Breast epithelium (tissue), 4 donors: ENCODE measurements at places on chromosomes 1 and 21.

- H3K36me3 ChIP-seq = no peaks in the 10 kb centered on the region
- peak overlapping the region; percentile 29 for H3K27ac ChIP-seq
Measured at GRCh38 chr1:223230161-223230881, 87.3 kb upstream of the TLR5 start.

GRCh38 chr1:162384116-162384515 is 2.6 kb downstream of the C1orf226 start:
- no peaks in the 10 kb centered on the region for H3K4me1 ChIP-seq
- no peak for DNase-seq
- H3K27me3 ChIP-seq = no peaks in the 10 kb centered on the region
- no peak overlapping the region for H3K4me3 ChIP-seq

DNA sequence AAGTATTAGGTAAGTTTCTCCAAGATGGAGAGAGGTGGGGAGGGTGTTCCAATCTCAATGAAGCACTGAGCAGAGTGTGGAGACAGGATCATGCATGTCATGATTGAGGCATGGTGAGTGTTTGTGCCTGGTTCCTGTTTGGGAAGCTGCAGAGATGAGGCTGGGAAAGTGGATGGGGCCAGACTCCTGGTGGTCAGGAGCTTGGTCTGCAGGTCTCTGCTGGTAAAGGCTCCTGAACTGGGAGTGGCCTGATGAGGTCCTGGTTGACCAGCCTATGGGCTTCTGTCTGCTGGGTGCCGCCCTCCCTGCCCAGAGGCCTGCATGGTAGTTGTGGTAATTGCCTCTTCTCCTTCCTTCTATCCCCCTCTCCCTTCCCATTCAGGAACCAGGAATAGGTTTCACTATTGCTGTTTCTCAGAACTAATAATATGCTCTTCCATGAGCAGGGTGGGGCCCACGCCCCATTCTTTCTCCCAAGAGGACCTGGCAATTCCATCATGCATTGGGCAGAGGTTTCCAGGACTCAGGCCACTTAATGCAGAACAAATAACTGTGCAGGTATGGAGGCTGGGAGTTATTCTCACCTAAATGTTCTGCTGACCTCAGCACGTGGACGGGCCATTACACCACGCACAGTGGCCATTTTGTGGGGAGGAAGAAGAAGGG is 24.5 kb downstream of the PROK1 start:
- no peak overlapping the region for H3K27ac ChIP-seq
- no peak overlapping the region for H3K4me3 ChIP-seq
- H3K36me3 ChIP-seq = no peaks in the 10 kb centered on the region
- H3K27me3 ChIP-seq = no peaks in the 10 kb centered on the region
- H3K4me1 ChIP-seq = no peaks in the 10 kb centered on the region

- no peaks in the 10 kb centered on the region for H3K27me3 ChIP-seq
- H3K36me3 ChIP-seq = no peaks in the 10 kb centered on the region
- no peak for DNase-seq
- H3K4me1 ChIP-seq = no peaks in the 10 kb centered on the region
- no peak overlapping the region for H3K4me3 ChIP-seq
- no peak overlapping the region for H3K27ac ChIP-seq
Measured at GRCh38 chr21:36185523-36185922, 28.9 kb downstream of the DOP1B start.

- H3K27me3 ChIP-seq = no peaks in the 10 kb centered on the region
- H3K27ac ChIP-seq = peak overlapping the region; percentile 78
- H3K4me1 ChIP-seq = no peaks in the 10 kb centered on the region
- DNase-seq = no peak
- no peak overlapping the region for H3K4me3 ChIP-seq
- H3K36me3 ChIP-seq = no peaks in the 10 kb centered on the region
Measured at GRCh38 chr1:202578001-202578504, 132.2 kb downstream of the SYT2 start.

- no peaks in the 10 kb centered on the region for H3K27me3 ChIP-seq
- H3K4me1 ChIP-seq = no peaks in the 10 kb centered on the region
- no peak overlapping the region for H3K4me3 ChIP-seq
- H3K27ac ChIP-seq = no peak overlapping the region
Measured at GRCh38 chr1:117671781-117672501, 66.1 kb downstream of the TENT5C start.

GRCh38 chr1:67853704-67854103 is 20.4 kb upstream of the GNG12 start:
- no peak overlapping the region for H3K4me3 ChIP-seq
- no peaks in the 10 kb centered on the region for H3K36me3 ChIP-seq
- peak; percentile 52 for DNase-seq
- no peak overlapping the region for H3K27ac ChIP-seq
- no peaks in the 10 kb centered on the region for H3K27me3 ChIP-seq

- H3K27me3 ChIP-seq = no peaks in the 10 kb centered on the region
- H3K4me3 ChIP-seq = no peak overlapping the region
- no peaks in the 10 kb centered on the region for H3K4me1 ChIP-seq
- H3K27ac ChIP-seq = no peak overlapping the region
Measured at GRCh38 chr1:241606544-241606943, 33.6 kb downstream of the CHML start.

DNA sequence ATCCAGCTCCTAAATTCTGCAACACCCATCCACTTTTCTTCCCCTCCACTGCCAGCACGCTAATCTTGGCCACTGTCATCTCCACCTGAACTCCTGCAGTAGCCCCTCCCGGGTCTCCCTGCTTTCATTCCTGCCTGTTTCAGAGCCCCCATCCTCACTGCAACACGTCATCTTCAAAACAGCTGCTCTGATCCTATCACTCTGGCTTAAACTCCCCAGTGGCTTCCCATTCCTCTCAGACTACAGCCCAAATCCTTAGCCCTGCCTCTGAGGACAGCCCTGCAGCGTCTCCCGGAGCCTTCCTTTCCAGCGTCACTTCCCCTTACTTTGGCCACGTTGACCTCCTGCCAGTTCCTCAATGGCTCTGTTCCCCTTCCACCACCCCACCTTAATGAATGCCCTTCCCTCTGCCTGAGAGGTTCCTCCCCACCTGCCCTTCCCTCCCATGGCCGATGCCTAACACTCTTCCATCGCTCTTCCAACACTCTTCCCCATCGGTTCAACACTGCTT is 22.9 kb upstream of the IFNAR2 start:
- no peaks in the 10 kb centered on the region for H3K27me3 ChIP-seq
- H3K4me3 ChIP-seq = no peak overlapping the region
- DNase-seq = no peak
- H3K4me1 ChIP-seq = no peaks in the 10 kb centered on the region
- H3K27ac ChIP-seq = no peak overlapping the region

DNA sequence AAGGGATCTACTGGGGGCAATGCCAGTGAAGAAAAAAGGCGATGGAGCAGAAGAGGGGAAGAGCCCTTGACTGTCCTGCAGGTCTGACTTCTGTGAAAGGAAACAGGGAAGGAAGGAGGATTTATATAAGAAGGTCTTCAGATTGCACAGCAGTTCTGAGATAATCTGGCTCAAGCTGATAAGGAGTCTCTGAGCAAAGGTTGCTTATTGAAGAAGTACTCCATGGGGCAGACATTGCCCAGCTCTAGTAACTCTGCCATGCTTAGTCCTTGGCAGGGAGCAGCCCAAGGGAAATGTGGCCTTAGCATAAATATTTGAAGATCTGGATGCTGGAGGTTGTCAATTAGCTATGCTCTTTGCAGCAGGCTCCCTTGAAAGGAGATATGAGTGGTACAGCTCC is 15.9 kb upstream of the TTF2 start:
- no peak overlapping the region for H3K4me3 ChIP-seq
- H3K4me1 ChIP-seq = no peaks in the 10 kb centered on the region
- H3K27me3 ChIP-seq = no peaks in the 10 kb centered on the region
- no peak overlapping the region for H3K27ac ChIP-seq
- no peak for DNase-seq
- H3K36me3 ChIP-seq = no peaks in the 10 kb centered on the region

GRCh38 chr1:10601342-10602070 is 126.8 kb downstream of the PEX14 start:
- no peaks in the 10 kb centered on the region for H3K36me3 ChIP-seq
- no peaks in the 10 kb centered on the region for H3K27me3 ChIP-seq
- H3K27ac ChIP-seq = no peak overlapping the region

- H3K27me3 ChIP-seq = no peaks in the 10 kb centered on the region
- no peaks in the 10 kb centered on the region for H3K4me1 ChIP-seq
- peak overlapping the region; percentile 66 for H3K27ac ChIP-seq
- no peak overlapping the region for H3K4me3 ChIP-seq
- DNase-seq = no peak
- no peaks in the 10 kb centered on the region for H3K36me3 ChIP-seq
Measured at GRCh38 chr1:70874063-70874462, 173.6 kb downstream of the PTGER3 start.

- H3K4me1 ChIP-seq = no peaks in the 10 kb centered on the region
- no peak for DNase-seq
- H3K27me3 ChIP-seq = no peaks in the 10 kb centered on the region
- H3K4me3 ChIP-seq = no peak overlapping the region
Measured at GRCh38 chr1:185279571-185279970, 37.5 kb downstream of the IVNS1ABP start.
